Cerebellar cortex (tissue), 1 donor: ENCODE measurements at places on chromosomes 5 and 9.
A peak's percentile ranks its signal among the peaks of the same experiment; 100 is the strongest.

DNA sequence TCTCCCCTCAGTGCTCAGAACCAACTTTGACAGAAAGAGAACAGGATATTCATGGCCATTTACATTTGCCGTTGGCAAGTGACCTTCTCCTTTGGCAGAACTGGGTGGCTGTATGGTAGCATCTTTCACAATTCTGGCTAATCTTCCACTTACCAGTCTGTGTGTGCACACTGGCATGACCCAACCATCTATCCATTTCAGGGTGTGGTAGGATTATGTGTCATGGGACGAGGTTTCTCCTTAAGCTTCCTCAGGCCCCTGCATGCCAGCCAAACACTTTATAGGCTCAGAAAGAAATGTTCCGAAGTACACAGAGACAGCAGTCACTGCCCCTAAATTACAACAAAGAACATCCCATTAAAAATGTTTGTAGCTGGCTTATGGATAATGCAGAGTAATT, 497.1 kb downstream of the NFIB start:
- DNase-seq: no peak

- no peak for DNase-seq
Measured at GRCh38 chr5:135391116-135391868, 7.7 kb downstream of the MACROH2A1 start.

DNA sequence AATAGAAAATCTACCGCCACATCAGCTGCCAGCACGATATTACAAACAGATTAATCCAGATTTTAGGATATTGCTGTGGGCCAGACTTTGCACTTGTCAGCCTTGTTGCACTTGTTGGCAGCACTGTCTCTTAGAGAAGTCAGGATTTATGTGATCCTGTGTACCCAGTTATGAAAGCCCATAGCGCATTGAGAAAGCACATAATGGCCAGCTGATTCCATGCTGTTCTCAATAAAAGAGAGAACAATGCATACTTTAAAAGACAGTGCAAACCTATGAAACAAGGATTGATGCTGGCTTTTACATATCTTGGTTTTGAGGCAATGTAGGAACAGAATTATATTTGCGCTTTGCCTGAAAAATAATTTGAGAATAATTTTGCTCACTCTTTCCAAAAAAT, 140.8 kb downstream of the CEP120 start:
- no peak for DNase-seq

- DNase-seq: no peak
Measured at GRCh38 chr9:125415583-125416460, 154.2 kb downstream of the GAPVD1 start.

- no peak for DNase-seq
Measured at GRCh38 chr9:90991953-90992352, 190.3 kb downstream of the SYK start.

GRCh38 chr5:118598311-118598710, 390.0 kb downstream of the DTWD2 start:
- DNase-seq: peak; percentile 66

DNA sequence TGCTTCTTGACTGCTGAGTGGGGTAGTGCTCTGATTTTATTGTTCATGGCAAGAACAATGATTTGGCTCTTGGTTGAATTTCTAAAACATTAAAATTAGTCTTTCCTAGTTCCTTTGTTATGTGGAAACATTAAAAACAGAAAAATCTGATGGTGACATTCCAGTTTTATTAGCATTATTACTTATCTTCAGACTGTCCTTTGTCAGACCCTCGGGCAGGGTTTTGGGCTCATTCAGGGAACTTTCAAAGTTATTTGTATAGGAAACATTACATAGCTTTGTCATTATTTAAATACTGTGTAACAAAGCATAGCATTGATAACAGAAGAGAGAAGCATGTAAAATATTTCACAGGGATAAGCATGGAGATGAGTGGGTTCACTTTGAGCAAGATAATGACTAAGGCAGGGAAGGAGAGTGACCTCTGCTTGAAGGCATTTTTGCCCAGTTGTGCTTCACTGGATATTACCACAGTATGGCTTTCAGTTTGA, 119.9 kb downstream of the KDM4C start:
- DNase-seq: no peak

DNA sequence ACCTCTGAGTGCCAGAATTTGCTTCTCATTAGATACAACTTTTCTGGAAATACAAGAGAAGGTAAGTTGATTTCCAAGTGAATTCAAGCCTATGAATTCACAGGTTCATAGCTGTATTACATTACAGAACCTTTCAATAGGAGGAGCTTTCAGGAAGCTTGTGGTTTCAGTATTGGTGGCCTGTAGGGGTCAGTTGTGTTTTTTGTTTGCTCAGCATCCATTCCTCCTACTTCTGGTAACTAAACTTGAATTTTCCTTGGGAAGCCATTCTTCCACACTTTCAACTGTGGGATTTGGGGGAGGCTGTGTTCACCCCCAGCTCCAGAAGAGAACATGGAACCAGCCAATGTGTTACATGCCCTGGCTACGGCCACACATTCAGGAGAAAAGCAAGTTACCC, 5.6 kb upstream of the CYSTM1 start:
- no peak for DNase-seq

- DNase-seq: no peak
Measured at GRCh38 chr9:109497226-109498153, 617 bp downstream of the PTPN3 start.

DNA sequence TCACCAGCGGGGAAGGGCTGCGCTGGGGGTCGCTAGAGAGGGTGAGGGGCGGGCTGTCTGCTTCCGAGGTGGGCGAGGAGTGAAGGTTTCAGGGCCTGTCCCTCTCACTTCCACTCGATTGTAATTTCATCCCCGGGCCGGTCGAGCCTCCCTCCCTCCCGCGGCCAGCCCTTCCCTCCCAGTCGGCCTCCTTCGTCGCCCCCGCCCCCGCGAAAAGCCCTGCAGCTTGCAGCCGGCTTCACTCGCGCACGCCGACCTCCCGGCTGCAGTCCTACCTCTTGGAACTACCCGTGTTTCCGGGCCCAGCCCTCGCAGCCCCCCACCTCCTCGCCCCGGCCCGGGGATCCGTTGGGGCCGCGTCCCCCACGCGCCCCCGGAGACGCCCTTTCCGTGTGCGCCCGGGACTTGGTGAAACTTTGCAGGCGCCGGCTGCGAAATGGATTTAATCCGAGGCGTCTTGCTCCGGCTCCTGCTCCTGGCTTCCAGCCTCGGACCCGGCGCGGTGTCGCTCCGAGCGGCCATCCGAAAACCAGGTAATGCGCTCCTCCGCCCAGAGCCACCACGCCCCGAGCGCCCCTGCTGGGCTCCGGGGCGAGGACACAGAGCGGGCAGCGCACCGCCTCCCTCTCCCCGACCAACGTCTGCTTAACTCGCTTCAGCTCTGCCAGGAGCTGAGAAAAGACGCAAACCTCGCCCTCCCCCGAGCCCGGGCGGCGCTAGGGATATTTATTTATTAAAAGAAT, at the start of gene EGFLAM:
EGFLAM (plus strand) TSS at position 241 of the 743 bp plus-strand sequence; CDS start at position 437, 196 bp downstream.
- no peak for DNase-seq

DNA sequence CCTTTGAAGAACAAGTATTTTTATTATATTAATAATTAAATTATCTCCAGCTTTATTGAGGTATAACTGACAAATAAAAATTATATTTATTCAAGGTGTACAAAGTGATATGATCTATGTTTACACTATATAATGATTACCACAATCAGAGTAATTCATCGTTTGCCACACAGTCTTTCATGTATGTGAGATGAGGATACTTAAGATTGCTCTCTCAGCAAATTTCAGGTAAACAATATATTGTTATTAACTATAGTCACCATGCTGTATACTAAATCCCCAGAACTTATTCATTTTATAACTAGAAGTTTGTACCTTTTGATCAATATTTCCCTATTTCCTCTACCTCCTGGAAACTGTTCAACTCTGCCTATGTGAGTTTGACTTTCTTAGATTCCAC, 16.7 kb upstream of the CCNO start:
- no peak for DNase-seq

DNA sequence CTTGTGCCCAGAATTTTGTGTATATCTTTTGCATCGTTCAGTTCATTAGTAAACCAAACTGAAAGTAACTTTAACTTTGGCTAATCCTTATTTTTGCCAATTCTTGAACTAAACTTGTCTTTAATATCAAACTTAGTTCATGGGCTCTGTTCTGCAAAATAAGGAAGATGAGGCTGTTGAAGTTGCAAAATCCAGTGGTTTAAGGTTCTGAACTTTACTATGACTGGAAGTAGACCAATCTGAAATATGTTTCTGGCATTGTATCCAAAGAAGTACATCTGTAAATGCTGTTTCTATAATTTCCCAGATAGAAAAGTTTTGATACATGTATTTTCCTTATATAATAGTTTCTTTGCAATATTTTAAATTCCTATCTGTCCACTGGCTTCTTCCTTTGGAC, 238.1 kb downstream of the CETN3 start:
- DNase-seq: no peak

DNA sequence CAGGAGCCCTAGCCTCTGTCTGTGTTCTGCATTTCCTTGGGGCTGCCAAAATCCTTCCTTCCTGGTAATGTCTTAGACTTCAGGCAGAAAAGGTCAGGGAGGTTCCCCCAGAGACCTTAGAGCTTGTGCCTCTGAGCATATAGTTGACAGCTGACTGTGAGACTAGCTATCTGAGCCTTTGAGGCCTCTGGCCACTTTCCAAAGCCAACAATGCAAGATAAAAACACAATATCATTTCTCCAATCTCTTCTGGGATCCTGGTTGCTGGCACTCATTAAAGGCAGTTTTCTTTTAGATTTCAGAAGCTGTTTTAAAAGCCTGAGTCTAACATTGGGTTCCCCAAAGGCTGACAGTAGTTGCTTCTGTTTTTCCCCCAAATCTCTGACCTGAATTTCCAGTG, 13.2 kb upstream of the GLRA1 start:
- no peak for DNase-seq

GRCh38 chr5:43396762-43397304, 15.4 kb downstream of the CCL28 start:
- no peak for DNase-seq

- DNase-seq: no peak
Measured at GRCh38 chr5:148807851-148808250, 18.6 kb upstream of the ADRB2 start.

- DNase-seq: peak; percentile 67
Measured at GRCh38 chr5:136051486-136052220, 22.9 kb downstream of the TGFBI start.

DNA sequence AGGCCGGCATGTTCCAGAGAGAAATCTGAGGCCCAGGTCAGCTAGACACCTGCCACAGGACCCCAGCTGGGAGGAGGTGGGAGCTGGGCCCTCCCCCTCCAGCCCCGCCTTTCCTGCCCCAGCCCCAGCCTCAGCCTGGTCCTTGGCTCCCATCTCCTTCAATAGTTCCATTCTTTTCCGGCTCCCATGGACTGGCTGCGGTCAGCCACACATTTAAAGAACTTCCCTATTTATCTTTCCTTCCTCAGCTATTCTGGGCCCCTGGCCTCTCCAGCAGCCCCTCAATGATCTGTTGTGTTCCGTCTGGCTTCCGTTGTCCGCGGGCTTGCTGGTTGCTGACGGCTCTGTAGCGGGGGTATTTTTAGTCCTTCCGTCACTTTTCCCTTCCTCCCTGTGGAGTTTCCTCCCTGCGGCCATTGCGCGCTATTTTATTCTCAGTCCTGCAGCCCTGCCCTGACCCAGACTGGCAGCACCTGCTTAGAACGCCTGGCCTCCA, 73.8 kb downstream of the AMBP start:
- peak; percentile 69 for DNase-seq

DNA sequence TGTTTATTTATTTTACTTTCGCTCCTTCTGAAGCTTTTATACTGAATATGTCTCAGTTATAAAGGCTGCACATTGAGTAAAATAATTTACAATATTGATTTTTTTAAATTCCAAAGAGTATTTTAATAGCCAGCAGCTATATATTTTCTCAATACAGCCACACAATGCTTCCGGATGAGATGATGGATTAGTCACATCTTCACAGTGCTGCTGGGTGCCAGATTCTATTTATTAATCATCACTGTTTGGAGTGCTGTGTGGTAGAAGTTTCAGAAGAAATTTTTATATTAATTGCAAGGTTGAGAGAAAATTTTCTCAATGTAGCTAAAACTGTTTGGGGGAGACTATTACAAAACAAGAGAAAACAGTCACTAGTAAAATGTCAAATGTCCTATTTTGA, 989.8 kb downstream of the TLE4 start:
- DNase-seq: no peak

- DNase-seq: peak; percentile 95
Measured at GRCh38 chr5:14816999-14817761, 54.4 kb downstream of the ANKH start.

- no peak for DNase-seq
Measured at GRCh38 chr5:18745988-18746615, 1111.8 kb downstream of the TAF11L14 start.

GRCh38 chr5:51684794-51685355, 301.6 kb downstream of the ISL1 start:
- no peak for DNase-seq

DNA sequence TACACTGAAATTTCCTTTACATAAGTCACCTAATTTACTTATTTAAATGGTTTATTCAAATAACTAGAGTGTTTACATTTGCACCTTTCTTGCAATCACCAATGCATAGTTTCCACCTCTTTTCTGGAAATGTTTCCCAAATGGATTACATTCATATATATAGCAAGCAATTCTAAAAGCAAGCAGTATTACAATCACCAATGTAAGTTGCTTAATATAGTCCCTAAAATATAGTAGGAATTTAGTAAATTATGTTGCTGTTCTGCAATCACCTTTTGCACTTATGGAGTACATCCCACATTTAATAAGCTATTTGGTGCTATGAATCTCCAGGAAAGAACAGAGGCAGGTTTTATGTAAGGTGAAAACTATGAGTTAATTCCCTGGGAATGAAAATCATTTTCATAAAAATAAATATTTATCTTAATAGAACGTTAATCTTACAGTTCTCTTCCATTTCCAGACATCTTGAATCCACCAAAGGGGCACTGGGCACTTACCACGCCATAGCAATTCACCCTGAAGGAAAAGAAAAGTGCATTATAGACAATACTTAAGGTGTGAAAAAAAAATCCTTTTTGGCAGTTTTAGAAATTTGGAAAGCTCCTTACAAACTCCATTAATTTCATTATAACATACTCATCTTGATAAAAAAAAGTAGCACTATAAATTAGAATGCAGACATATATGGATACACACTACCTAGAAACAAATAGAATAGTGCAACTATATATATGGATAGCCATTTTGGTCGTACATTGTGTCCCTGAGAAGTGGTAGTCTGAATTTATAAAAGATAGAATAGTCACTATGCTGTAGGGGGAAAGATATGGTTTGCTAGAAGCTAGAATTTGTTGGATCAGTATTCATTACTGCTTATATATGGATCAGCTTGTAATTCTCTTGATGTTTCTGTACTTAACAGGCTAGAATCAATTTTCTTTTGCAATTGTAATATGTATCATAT, 47.1 kb downstream of the ALDH1A1 start:
- no peak for DNase-seq

- no peak for DNase-seq
Measured at GRCh38 chr5:156025656-156026055, 301.3 kb upstream of the SGCD start.

GRCh38 chr5:40831346-40832210, 3.4 kb downstream of the RPL37 start:
- DNase-seq: no peak

- no peak for DNase-seq
Measured at GRCh38 chr9:122356627-122357026, 14.2 kb upstream of the PTGS1 start.

- DNase-seq: no peak
Measured at GRCh38 chr5:67153292-67153691, 43.3 kb downstream of the CD180 start.

GRCh38 chr5:128271859-128272464, 188.4 kb downstream of the SLC12A2 start:
- no peak for DNase-seq
